ENCODE measurements at places on chromosomes 1 and 21. TPM values are rescaled to one million over a fixed set of nuclear protein-coding genes. Genes with fewer than 3 reads are reported as not detected.

The FNDC10 gene
- total RNA-seq: 3.2 TPM

The SLC1A7 gene
- not detected for total RNA-seq

The RSPH1 gene
- total RNA-seq: not detected

The RGSL1 gene
- total RNA-seq: not detected

The TNFRSF25 gene
- total RNA-seq: 89.9 TPM

The FCGR2B gene
- not detected for total RNA-seq

The S1PR1 gene
- total RNA-seq: 87.1 TPM

The KIF2C gene
- 49.1 TPM for total RNA-seq

The NTNG1 gene
- 0.42 TPM for total RNA-seq

The RGS5 gene
- 2.7 TPM for total RNA-seq

The HORMAD1 gene
- total RNA-seq: not detected

The ANKRD45 gene
- total RNA-seq: not detected

The PIK3C2B gene
- total RNA-seq: 23.3 TPM

The E2F2 gene
- total RNA-seq: 24.4 TPM

The HRNR gene
- not detected for total RNA-seq

The FCMR gene
- 56.4 TPM for total RNA-seq

The MAN1A2 gene
- 24.5 TPM for total RNA-seq

The CLCA4 gene
- total RNA-seq: not detected

The PHGDH gene
- total RNA-seq: 185 TPM

The IVL gene
- total RNA-seq: not detected

The GREM2 gene
- not detected for total RNA-seq

The ADAM30 gene
- total RNA-seq: not detected

The OR2W3 gene
- not detected for total RNA-seq

The LCE2C gene
- not detected for total RNA-seq

The PYCR2 gene
- 140 TPM for total RNA-seq

The CCDC27 gene
- not detected for total RNA-seq

The LAMC2 gene
- total RNA-seq: not detected

The RXFP4 gene
- not detected for total RNA-seq

The ACTN2 gene
- total RNA-seq: not detected

The GUCA2B gene
- total RNA-seq: not detected

The TMOD4 gene
- 0.78 TPM for total RNA-seq

The PTPRU gene
- total RNA-seq: 0.42 TPM

The ATP1A4 gene
- total RNA-seq: not detected

The CSF3R gene
- not detected for total RNA-seq

The TMEM35B gene
- total RNA-seq: 29.0 TPM

The PTP4A2 gene
- 398 TPM for total RNA-seq

The CFHR3 gene
- not detected for total RNA-seq

The KIF21B gene
- total RNA-seq: 47.2 TPM

All from activated CD8-positive, alpha-beta memory T cell treated with anti-CD3 and anti-CD28 coated beads for 36 hours (primary cell).